Right atrium auricular region (tissue), 2 donors: ENCODE measurements at places on chromosomes 1 and 21. TPM values are rescaled to one million over a fixed set of nuclear protein-coding genes. Genes with fewer than 3 reads are reported as not detected.

GRCh38 chr1:109298666-109299557 lies 7.9 kb downstream of the MYBPHL start:
- no peak for DNase-seq

GRCh38 chr1:23590058-23590783 lies 30.9 kb upstream of the ID3 start:
- DNase-seq, result no peak

DNA sequence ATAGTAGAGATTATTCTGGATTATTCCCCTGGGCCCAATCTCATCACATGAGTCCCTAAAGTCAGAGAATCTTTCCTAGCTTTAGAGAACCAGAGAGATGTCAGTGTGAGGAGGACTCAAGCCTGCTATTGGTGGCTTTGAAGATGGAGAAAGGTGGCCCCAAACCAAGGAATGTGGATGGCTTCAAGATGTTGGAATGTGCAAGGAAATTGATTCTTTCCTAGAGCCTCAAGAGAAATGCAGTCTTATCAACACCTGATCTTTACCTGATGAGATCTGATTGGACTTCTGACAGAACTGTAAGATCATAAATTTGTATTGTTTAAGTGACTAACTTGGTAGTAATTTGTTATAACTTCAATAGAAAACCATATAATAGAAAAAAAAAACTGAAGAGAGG lies 51.0 kb downstream of the NME7 start:
- no peak for DNase-seq

- no peak for DNase-seq
These were observed 16.9 kb upstream of the RC3H1 start for GRCh38 chr1:174039027-174039426.

DNA sequence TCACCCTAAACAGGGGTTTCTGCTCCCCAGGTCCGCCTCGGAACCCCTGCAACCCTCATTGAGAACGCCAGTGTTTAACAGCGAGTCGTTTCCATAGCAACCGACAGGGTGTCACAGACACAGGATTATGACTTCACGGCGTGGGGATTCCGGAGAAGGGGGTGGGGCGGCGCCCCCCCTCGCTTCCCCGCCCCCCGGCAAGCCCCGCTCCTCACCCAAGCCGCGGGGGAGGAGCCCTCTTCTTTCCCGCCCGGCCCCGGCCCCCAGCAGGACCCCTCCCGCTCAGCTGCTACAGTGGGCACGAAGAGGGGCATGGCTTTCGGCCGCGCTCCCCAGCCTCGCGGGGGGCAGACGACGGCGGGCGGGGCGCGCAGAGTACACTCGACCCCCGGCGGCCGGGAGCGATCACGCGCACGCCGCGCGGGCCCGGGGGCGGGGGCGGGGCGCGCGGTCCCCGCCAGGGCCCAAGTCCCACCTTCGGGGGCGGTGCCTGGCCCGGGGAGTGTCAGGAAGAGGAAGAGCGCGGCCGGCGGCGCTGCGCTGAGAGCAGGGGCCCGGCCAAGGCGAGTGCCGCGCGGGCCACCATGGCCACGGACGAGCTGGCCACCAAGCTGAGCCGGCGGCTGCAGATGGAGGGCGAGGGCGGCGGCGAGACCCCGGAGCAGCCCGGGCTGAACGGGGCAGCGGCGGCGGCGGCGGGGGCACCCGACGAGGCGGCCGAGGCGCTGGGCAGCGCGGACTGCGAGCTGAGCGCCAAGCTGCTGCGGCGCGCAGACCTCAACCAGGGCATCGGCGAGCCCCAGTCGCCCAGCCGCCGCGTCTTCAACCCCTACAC lies at the start of gene EFHD2:
Gene EFHD2 (plus strand): TSS at position 501 of the 835 bp plus-strand sequence. CDS start 84 bp downstream, at position 585.
- DNase-seq, result peak; percentile 80

DNA sequence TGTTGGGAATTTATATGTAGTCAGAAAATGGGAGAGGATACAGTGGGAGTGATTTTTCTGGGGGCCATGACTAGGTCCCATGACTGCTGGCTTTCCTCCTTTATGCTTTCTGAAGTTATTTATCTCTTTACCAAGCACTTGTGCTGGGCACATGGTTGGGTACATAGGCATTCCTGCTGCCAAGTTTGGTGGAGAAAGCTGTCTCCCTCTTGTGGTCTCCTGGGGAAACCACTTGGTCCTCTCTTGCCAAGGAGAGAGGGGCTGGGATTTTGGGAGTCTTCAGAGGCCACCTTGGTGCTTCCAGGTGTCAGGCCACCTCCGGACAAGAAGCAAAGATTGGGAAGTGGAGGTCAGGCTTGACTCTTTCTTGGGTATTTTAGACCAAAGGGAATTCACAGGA lies 120.2 kb upstream of the KCNE2 start:
- no peak for DNase-seq

DNA sequence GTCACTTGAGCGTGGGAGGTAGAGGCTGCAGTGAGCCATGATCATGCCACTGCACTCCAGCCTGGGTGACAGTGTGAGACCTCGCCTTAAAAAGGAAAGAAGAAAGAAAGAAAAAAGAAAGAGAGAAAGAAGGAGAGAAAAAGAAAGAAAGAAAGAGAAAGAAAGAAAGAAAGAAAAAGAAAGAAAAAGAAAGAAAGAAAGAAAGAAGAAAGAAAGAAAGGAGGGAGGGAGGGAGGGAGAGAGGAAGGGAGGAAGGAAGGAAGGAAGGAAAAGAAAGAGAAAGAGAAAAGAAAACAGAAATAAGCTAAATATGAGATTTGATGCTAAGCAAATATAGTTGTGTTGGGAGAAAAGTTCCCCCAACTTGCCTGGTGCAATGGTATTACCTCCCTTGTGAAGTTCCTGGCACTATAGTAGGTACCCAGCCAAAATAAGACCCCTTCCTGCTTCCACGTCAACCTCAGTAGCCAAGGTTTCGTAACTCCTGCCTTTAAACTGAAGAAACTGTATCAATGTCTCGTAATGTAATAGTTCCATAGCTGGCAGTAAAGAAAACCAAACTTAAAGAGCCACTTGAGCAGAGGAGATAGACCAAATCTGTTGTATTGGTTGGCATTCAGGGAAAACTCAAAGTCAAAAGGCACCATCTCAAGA lies 88.1 kb upstream of the HNRNPU start:
- no peak for DNase-seq

- DNase-seq, result no peak
These were observed 2.7 kb downstream of the C1QTNF12 start for GRCh38 chr1:1243807-1244191.

DNA sequence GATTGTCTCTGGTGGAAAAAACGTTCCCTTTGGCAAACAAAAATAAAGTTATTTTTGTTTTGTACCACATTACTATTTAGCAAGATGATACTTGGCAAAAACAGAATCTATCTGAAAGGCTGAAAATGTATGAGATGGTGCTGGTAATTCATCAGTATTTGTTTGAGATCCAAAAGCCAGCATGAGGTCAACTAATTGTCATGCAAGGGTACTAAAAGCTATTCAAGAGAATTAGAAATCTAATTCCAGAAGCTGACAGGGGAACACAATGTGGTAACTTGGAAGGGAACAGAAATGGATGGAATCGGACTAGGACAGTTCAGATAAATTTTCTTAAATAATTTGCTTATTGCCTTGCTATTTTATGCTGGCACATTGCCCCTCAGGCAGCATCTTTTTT lies 263.8 kb downstream of the KCNT2 start:
- DNase-seq, result no peak

- DNase-seq, result peak; percentile 79
These were observed 19.1 kb downstream of the OPTC start for GRCh38 chr1:203512848-203513584.

DNA sequence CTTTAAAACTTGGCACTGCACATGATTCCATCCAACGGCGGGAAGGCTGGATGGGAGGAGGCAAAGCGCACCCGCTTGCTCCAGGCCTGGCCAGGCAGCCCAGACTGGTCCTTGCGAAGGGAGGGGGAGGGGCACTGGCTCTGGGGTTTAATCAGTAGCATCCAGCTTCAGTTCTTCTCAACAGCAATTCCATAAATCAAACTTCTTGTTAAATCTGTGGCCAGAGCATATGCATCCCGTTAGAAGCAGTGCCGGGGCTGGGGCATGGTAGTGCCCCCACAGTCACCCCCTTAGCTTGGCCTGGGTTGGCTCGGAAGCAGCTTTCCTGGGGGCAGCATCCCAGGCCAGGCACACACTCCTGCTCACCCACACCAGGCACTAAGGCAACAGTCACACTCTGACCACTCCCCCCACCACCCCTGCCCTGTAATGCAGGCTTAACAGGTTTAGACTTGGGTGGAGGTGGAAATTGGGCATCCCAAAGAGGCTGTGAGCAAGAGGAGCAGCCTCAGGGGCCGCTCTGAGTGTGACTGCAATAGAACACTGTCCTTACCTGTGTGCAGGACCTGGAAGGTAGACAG lies 94.1 kb upstream of the CASZ1 start:
- no peak for DNase-seq

DNA sequence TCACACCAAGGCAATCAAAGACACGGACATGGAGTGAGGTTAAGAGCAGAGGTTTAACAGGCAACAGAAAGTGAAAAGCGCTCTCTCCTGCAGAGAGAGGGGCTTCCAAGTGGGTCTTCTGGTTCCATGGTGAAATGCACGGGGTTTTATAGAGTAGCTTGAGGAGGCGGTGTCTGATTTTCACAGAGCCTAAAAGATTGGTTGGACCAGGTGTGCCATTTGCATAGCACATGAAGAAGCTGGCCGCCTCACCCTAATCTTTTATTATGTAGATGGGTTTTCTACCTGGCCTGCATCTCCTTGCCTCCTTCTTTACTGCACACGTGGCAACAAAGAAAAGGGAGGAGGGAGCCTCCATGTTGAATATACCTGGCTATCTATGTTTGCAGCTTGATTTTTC lies 197.3 kb downstream of the RYR2 start:
- no peak for DNase-seq

GRCh38 chr1:85406887-85407533 lies 57.9 kb downstream of the DDAH1 start:
- no peak for DNase-seq

DNA sequence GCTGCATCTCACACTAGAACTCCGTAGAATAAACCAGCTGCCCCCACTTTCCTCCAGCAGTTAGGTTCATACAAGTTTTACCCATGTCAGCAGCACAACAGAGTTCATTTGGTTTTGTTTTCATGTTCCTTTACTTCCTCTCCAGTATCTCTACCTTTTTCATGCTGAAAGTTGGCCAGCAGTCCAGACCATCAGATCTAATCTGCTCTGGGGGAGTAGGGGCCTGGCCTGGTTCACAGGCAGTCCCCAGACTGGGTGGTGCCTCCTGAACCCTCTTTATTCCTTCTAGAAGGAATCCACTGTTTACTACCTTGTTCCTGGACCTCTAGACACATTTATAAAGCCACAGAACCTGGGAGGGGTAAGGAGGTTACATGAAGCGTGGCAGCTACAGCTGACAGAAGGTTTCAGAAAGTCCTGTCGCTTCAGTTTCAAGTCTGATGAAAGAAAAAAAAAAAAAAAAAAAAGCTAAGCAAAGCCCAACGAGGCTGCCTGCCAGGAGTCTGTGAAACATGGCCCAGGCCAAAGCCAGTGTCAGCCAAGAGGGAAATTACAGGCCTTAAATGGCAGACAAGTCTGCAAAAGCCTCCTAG lies 184.6 kb upstream of the JUN start:
- peak; percentile 84 for DNase-seq

DNA sequence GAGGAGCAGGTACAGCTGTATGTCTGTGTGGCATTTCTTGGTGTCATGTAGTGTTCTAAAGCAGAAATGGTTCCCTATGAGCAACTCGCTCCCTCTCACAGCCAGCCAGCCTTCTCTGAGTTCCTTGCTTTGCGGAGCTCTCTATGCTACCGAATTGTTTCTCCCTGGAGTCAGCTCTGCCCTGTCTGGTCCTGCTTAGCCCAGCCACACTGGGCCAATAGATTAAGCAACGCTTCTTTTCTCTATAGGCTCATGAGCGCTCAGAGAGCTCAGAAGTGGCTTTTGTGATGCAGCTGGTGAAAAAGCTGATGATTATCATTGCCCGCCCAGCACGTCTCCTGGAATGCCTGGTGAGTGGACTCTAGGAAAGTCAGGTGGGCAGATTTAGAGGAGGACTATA lies 113.1 kb downstream of the PIK3R3 start:
- DNase-seq, result no peak

DNA sequence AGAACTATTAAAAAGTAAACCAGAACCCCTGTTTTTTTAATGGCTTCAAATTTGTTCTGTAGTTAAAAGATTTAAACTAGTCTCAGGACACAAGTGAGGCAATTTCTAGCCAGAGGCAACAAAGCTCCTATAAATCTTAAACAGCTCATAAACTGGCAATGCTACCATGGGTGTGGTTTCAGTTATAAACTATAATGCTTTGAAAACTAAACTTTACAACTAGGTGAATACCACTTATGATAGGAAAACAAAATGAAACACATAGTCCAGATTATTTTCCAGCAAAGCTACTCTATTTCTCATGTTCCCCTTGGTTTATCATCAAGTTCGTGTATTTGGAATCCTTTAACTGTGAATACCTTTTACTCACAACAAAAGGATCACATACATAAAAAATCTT lies 282.5 kb downstream of the VAV3 start:
- no peak for DNase-seq

- no peak for DNase-seq
These were observed 472.3 kb upstream of the VAMP3 start for GRCh38 chr1:7298749-7299151.

- no peak for DNase-seq
These were observed 128.9 kb upstream of the NR5A2 start for GRCh38 chr1:199898654-199899053.

DNA sequence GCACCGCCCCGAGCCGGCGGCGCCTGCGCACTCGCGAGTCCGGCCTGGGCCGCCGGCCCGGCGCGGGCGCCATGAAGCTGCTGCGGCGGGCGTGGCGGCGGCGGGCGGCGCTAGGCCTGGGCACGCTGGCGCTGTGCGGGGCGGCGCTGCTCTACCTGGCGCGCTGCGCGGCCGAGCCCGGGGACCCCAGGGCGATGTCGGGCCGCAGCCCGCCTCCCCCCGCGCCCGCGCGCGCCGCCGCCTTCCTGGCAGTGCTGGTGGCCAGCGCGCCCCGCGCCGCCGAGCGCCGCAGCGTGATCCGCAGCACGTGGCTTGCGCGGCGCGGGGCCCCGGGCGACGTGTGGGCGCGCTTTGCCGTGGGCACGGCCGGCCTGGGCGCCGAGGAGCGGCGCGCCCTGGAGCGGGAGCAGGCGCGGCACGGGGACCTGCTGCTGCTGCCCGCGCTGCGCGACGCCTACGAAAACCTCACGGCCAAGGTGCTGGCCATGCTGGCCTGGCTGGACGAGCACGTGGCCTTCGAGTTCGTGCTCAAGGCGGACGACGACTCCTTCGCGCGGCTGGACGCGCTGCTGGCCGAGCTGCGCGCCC lies at the start of gene B3GALT6:
Gene B3GALT6 (plus strand): TSS at position 30 of the 588 bp plus-strand sequence. CDS start 42 bp downstream, at position 72.
- DNase-seq, result no peak

- DNase-seq, result no peak
These were observed 616 bp downstream of the MCOLN3 start for GRCh38 chr1:85047472-85048295.

LAMC1 gene
- total RNA-seq, result 154 TPM

FMN2 gene
- not detected for total RNA-seq

MAB21L3 gene
- not detected for total RNA-seq

CA6 gene
- total RNA-seq, result not detected

SOX13 gene
- 7.9 TPM for total RNA-seq
